Activated T-helper 1 cell treated with anti-CD3 and anti-CD28 coated beads, Interleukin-2, amount 50 U/mL, for 16 hours (primary cell): ENCODE measurements at places on chromosomes 7 and 10.

DNA sequence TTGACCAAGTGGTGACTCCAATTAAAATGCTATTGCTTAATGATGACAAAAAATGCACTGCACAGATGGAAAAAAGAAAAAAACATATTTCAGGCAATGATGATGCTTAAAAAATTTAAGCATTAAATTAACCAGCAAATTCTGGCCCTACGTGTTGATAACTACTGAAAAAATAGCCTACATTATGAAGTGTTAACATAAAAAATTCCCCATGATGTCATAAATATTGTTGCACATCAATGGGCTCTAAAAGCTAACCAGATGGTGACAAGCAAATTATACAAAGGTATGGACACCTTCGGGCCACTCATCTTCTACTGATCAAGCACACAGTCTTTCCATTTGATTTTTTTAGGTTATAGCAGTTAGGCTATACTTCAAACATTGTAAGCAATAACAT lies 267.4 kb downstream of the PARD3 start:
- DNase-seq = no peak

DNA sequence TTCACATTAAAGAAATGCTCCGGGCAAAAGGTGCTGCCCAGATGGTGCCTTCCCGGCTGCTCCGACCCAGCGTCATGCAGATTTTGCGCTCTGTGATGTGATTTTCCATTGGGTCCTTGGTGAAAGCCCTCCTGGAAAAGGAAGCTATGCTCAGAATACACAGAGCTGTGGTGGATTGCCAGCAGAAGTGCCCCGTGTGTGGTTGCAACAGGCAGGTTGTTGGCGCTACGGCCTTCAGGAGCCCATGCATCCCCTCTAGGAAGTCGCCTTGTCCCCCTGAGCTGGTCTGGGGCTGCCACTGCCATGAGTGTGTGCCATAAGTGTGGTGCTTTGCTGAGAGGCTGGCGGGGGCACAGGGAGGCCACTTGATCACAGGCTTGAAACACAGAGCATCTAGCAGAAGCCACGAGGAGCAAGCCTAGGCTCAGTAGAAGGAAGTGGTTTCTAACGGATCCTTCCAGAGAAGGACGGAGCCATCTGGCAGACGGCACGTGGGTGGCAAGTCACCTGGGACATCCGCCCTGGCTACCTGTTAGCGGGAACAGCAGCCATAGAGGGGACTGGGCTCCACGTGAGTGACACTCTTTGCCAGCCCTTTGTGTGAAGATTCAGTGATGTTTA lies 210.9 kb downstream of the CUX1 start:
- no peak for DNase-seq

- DNase-seq = no peak
Observed at GRCh38 chr7:47198159-47198558, 383.8 kb downstream of the TNS3 start.

GRCh38 chr10:4242561-4243035 lies 457.6 kb upstream of the KLF6 start:
- no peak for DNase-seq

DNA sequence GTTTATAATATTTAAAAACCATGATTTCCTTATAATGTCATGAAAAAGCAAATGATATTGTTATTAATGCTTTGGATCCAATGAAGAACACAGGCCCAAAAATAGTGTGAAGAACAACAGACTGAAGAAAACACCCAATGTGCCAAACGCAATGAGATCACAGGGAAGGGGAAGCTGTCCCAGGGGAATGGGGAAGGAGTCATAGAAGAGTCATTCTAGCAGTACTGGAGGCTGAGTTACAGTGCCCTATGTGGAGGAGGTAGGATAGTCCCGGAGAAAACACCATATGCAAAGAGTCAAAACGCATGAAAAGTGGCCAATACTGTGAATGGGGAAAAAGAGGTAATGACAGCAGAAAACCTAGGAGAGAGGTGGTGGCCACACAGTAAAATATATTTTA lies 50.9 kb downstream of the TPK1 start:
- DNase-seq = no peak

DNA sequence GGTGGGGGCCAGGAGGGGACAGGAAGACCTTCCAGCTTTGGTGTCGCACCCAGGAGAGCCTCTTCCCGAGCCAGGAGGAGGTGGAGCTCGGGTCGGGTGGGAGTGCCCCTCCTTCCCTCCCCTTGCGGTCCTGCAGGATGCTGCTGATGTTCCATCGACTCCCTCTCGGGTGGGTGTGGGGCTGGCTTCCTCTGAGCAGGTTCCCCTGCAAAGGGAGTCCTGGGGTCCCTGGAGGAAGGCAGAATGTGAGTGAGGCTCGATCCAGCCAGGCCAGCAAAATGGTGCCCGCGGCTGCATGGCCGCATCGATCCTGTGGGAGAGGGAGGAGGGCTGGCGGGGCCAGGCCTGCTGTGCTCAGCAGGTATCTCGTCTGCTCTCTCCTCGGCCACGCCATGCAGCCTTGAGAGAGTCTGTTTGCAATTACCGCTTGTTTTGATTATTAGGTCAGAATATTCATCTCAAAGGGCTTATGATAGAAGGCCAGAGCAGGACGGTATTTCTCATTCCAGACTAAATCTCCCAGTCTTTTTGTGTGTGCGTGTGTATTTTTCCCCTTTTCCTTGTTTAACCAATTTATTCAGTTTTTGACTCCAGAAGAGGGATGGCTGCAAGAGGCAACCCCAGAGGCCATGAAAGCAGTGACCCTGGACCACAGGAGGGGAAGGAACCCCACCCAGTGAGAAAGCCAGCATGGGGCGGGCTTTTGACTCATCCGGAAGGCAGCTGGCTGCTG lies 137.3 kb upstream of the ZMIZ1 start:
- no peak for DNase-seq

- DNase-seq = no peak
Observed at GRCh38 chr7:66894463-66895080, 26.5 kb upstream of the TMEM248 start.

DNA sequence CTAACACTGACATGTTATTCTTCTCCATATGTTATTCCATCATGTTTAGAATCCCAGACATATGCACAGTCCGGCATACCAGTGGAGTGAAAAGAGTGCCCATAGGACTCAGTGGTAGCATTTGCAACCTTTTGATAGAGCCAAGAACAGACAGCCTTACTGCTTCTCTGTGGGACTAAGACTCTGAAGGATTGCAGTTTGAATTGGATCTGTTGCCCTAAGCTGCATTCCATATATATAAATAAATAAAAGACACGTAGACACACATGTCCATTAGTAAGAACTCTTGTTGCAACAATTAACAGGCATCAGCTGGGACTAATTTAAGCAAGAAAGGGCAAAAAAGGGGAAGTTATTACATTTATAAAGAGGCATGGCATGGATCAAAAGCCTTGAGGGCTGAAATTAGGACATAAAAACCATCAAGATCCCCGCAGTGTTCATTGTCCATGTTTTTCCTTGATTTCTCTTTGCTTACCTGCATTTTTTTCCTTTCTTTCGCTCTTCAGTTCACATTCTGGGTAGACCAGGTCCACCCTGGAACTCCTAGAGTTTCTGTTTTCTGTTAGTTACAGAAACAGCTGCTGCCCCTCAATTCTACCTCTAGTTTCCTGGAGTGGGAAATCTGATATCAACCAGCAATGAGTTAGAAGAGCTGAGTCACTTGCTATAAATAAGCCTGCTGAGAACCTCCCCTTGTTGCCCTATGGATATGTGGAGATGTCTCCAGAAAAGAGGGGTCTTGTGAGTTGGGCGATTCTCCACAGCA lies 132.4 kb downstream of the SORCS1 start:
- DNase-seq = no peak

DNA sequence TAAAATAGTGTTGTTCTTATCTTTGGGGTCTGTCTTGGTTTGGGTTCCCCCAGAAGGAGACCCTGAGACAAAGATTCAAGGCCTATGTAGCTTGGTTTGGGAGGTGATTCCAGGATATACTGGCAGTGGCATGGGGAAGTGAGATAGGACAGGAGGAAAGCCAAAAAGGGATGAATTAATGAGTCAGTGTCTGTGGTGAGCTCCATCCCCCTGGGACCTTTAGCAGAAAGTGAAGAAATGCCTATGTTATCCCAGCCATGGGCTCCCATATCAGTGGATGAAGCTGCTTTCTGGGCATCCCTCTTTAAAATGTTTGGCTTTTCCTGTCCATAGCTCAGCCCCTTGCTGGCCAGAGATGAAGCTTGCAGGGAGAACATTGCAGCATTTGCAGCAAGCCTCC lies 217.0 kb upstream of the CTBP2 start:
- DNase-seq = no peak

- no peak for DNase-seq
Observed at GRCh38 chr7:114765331-114766040, 156.4 kb upstream of the MDFIC start.

DNA sequence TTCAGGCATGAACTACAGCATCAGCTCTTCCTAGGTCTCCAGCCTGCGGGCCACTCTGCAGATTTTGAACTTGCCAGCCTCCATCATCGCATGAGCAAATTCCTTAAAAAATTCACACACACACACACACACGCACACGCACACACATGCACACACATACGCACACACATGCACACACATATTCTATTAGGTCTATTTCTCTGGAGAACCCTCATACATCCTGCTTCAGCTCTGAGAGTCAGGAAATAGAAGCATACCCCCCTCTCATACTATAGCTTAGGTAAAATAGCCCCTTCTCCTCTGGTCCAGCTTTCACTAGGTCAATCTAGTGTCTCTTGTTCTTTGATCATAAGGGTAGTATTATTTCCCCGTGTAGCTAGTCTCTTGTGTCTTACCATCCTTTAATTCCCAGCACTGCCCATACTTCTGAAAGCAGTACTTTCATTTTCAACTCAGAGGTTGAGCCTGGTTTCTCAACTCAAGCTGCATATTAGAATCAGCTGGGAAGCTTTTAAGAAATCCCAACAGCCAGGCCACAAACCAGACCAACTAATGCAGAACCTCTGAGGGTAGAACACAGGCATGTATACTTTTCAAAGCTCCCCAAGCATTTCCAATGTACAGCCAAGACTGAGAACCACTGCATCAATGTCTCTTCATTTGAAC lies 30.9 kb upstream of the ITGB8 start:
- no peak for DNase-seq

DNA sequence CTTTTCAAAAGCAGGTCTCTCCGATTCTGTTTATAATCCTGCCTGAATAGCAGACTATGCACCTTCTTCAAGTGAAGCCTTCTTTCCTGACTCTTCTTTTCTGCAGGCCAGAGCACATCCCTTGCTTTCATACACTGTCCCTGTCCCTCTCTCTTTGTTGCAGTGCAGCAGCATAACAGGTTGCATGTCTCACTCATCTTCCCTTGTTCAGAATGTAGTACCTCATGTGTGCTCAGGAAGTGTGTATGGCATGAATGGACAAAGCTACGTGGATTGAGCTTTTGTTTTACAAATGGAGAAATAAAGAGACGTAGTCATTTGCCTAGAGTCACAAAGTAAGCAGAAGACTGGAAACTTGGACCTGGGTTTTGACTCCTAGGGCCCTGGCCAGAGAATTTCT lies 68.0 kb downstream of the PTPRZ1 start:
- DNase-seq = no peak
